Activated effector memory CD4-positive, alpha-beta T cell treated with anti-CD3 and anti-CD28 coated beads, Interleukin-2, amount 50 U/mL, for 16 hours (primary cell): ENCODE measurements at places on chromosomes 4 and X.

DNA sequence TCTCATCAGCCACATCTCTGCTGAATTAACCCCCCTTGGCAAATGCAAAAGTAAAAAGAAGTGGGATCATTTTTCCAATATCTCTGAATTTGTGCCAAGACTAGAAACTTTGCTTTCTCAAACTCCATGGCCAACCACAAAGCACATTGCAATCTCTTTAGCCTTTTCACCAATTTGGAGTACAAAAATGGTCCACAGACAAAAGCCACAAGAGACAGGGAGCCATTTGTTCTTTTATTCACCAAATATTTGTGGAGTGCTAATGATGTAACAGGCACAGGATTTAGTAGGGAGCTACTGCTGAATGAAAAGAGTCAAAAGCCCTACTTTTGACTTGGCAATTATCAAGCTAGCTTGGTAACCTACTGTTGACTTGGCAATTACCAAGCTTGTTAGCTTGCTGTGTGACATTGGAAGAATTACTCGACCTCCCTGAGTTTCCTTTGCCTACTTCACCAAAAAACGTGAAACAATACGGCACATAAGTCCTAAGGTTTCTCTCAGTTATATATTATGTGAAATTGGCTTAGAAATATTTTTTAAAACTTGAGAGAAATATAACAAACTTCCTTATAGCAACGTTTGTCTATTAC lies 97.1 kb upstream of the KLF3 start:
- no peak for DNase-seq

GRCh38 chrX:154696676-154697045 lies 43.3 kb upstream of the CTAG2 start:
- DNase-seq = no peak

- DNase-seq = no peak
Measured at GRCh38 chr4:123568936-123569335, 172.3 kb downstream of the SPRY1 start.

- no peak for DNase-seq
Measured at GRCh38 chr4:30068234-30068633, 651.9 kb upstream of the PCDH7 start.

- DNase-seq = no peak
Measured at GRCh38 chr4:168765322-168765721, 244.7 kb downstream of the CBR4 start.

GRCh38 chr4:2069161-2069971 lies 10.2 kb downstream of the NAT8L start:
- DNase-seq = peak; percentile 60

- no peak for DNase-seq
Measured at GRCh38 chr4:38560768-38561558, 103.0 kb upstream of the KLF3 start.

GRCh38 chr4:14155803-14156202 lies 528.3 kb upstream of the BOD1L1 start:
- DNase-seq = no peak

- DNase-seq = peak; percentile 64
Measured at GRCh38 chr4:4460759-4461158, 73.9 kb downstream of the NSG1 start.

GRCh38 chr4:94370533-94371254 lies 28.1 kb upstream of the HPGDS start:
- no peak for DNase-seq

- DNase-seq = no peak
Measured at GRCh38 chrX:22373766-22374165, 101.1 kb downstream of the CBLL2 start.

DNA sequence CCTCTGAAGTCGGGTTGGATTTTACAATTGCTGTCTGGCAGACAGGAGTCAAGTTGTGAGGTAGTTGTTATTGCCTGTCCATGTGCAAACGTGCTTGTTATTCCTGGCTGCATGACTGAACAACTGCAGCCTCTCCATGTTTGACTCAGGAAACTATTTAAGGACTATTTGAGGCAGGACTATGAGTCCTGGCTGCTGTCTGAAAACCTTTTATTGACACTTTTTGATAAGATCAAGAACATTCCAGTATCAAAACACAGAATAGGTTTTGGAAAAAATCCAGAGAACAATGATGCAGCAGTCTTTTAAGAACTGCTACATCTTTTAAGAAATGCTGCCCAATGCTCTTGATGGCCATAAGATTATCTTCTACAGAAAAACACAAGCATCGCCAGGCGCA lies 10.0 kb upstream of the SPRY1 start:
- DNase-seq = no peak

GRCh38 chrX:19677121-19677520 lies 161.8 kb upstream of the MAP3K15 start:
- DNase-seq = no peak

- DNase-seq = no peak
Measured at GRCh38 chr4:15665753-15666365, 10.7 kb upstream of the FBXL5 start.

- DNase-seq = no peak
Measured at GRCh38 chr4:76061982-76062381, 12.5 kb upstream of the ART3 start.

GRCh38 chrX:24741330-24741729 lies 47.6 kb downstream of the POLA1 start:
- no peak for DNase-seq
